ENCODE measurements at places on chromosomes 2 and 18. TPM values are rescaled to one million over a fixed set of nuclear protein-coding genes. Genes with fewer than 3 reads are reported as not detected.

- H3K4me1 ChIP-seq = no peaks in the 10 kb centered on the region
- H3K27me3 ChIP-seq = peaks cover 7% of the 10 kb centered on the region
- no peak overlapping the region for H3K4me3 ChIP-seq
- H3K27ac ChIP-seq = no peak overlapping the region
Measured at GRCh38 chr18:54509793-54510192, 81.3 kb upstream of the DYNAP start.

- no peaks in the 10 kb centered on the region for H3K27me3 ChIP-seq
- no peak overlapping the region for H3K4me3 ChIP-seq
- H3K27ac ChIP-seq = peak overlapping the region; percentile 14
- peaks cover 8% of the 10 kb centered on the region for H3K4me1 ChIP-seq
- no peak for DNase-seq
- peaks cover 16% of the 10 kb centered on the region for H3K36me3 ChIP-seq
Measured at GRCh38 chr2:223908304-223908998, 36.7 kb downstream of the WDFY1 start.

DNA sequence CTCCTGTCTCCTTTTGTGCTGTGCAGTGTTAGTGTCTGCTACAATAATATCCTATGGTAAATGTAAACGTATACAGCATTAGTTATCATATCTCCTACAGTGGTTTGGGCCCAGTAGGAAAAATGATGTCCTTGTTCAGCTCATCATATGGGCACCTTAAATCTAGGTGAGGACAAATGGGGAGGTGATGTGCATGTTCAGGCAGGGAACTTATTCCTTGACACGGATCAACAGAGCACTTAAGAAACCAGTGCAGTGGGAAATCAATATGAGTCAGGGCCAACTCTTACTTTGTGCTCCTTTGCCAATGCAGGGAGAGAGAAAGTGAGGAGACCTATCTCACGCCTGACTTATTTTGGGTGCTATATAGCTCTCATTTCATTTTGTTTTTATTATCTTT lies 76.4 kb downstream of the KLHL14 start:
- H3K27ac ChIP-seq = no peak overlapping the region
- no peaks in the 10 kb centered on the region for H3K36me3 ChIP-seq
- DNase-seq = no peak

- no peaks in the 10 kb centered on the region for H3K36me3 ChIP-seq
- no peak overlapping the region for H3K4me3 ChIP-seq
- DNase-seq = no peak
- H3K4me1 ChIP-seq = no peaks in the 10 kb centered on the region
- H3K27ac ChIP-seq = no peak overlapping the region
- H3K27me3 ChIP-seq = no peaks in the 10 kb centered on the region
Measured at GRCh38 chr2:180829836-180830235, 150.6 kb upstream of the UBE2E3 start.

DNA sequence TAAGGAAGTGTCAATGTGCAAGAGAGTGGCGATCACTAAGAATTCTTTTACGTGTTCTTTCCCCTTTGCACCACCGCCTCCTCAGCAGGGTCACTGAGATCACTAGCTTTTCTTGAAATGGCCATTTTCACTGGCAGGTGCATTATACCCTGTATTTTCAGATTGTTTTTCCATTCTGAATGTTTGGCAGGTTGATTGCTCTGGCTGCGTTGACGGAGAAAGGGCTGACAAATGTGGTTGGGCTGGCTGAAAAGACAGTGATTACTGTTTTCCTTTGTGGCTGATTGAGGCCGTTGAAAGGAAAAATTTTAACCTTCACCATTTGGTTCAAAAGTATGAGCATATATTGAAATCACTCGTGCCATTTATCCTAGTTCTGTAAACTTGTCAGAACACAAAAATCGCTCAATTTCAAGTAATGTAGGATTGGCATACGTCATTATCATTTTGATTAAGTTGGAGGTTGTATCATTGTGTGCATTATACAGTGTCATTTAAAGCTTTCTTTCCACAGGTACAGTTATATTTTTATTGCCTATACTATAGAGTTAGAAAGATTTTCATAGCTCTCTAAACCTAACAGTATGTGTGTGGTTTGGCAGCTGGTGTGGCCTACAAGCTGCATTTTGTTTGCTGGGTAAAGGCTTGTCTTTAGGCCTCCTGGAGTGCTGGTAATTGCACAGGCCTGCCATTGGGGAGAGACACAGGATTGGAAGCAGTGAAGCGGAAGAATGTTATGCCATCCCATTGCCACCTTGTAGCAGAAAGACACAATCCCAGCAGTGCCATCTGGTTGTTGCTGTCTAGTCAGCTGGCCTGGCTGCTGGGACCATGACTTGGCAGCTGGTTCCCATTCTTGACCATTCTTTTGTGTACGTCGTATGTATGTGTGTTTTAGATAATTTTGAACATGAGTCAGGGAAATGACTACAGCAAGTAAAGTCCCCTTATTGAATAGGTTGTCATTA lies 36.7 kb downstream of the DYNC1I2 start:
- no peaks in the 10 kb centered on the region for H3K4me1 ChIP-seq
- H3K27me3 ChIP-seq = no peaks in the 10 kb centered on the region
- H3K4me3 ChIP-seq = no peak overlapping the region

LINC00305 gene
- not detected for total RNA-seq

- no peak overlapping the region for H3K27ac ChIP-seq
- H3K4me3 ChIP-seq = no peak overlapping the region
- peaks cover 23% of the 10 kb centered on the region for H3K4me1 ChIP-seq
- no peak for DNase-seq
Measured at GRCh38 chr2:61520261-61520660, 17.9 kb downstream of the XPO1 start.

GRCh38 chr2:30447149-30448045 lies at the start of gene LCLAT1:
LCLAT1 (plus strand) TSS chr2:30447246; CDS start chr2:30525591, 78,345 bp downstream.
- peaks cover 10% of the 10 kb centered on the region for H3K36me3 ChIP-seq
- peak; percentile 90 for DNase-seq
- H3K4me3 ChIP-seq = peak within 1 kb of the TSS; percentile 92
- no peaks in the 10 kb centered on the region for H3K27me3 ChIP-seq
- H3K27ac ChIP-seq = peak within 1 kb of the TSS; percentile 92

RTKN gene
- 1.8 TPM for total RNA-seq

DNA sequence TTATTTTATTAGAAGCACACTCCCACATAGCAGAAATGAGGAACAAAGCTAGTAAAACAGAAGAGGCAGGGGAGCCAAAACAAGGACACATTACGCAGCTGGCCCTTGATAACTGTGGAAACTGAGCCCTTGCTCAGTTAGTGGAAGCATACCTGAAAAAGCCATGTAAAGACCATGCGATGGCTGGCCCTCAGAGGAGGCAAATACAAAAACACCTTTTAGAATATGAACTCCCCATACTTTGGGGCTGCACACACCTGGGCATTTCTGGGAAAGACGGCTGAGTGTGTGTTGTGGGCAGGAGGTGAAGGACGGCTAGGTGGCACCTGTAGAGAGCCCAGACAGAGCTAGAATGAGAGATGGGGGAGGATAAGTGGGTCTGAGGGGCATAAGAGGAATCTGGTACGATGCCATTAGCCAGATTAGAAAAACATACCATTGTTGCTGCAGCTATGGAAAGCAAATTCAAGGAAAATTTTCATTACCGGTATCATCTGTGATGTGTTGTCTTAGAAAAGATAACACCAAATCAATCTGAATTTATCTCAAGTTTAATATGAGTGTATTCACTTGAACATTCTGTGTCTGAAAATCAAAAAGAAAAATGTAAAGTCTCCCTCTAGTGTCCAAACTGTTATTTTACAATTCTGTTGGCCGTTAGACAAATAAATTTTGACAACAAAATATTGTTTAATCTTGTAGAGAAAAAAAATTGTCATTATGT lies 45.2 kb upstream of the SULT1C3 start:
- H3K4me3 ChIP-seq = no peak overlapping the region
- peaks cover 3% of the 10 kb centered on the region for H3K27me3 ChIP-seq
- DNase-seq = no peak
- no peaks in the 10 kb centered on the region for H3K36me3 ChIP-seq
- H3K27ac ChIP-seq = no peak overlapping the region

- peaks cover under 1% of the 10 kb centered on the region for H3K4me1 ChIP-seq
- H3K36me3 ChIP-seq = peaks cover 11% of the 10 kb centered on the region
- no peak for DNase-seq
- no peak overlapping the region for H3K27ac ChIP-seq
- H3K27me3 ChIP-seq = no peaks in the 10 kb centered on the region
- H3K4me3 ChIP-seq = no peak overlapping the region
Measured at GRCh38 chr2:167987026-167987425, 260.4 kb downstream of the STK39 start.

LDLRAD4 gene
- total RNA-seq = 40.3 TPM

GRCh38 chr2:274503-274902 lies 9.8 kb downstream of the ACP1 start:
- peaks cover 12% of the 10 kb centered on the region for H3K4me1 ChIP-seq
- DNase-seq = no peak
- H3K27ac ChIP-seq = no peak overlapping the region
- H3K27me3 ChIP-seq = no peaks in the 10 kb centered on the region
- no peak overlapping the region for H3K4me3 ChIP-seq
- peaks cover 13% of the 10 kb centered on the region for H3K36me3 ChIP-seq

DNA sequence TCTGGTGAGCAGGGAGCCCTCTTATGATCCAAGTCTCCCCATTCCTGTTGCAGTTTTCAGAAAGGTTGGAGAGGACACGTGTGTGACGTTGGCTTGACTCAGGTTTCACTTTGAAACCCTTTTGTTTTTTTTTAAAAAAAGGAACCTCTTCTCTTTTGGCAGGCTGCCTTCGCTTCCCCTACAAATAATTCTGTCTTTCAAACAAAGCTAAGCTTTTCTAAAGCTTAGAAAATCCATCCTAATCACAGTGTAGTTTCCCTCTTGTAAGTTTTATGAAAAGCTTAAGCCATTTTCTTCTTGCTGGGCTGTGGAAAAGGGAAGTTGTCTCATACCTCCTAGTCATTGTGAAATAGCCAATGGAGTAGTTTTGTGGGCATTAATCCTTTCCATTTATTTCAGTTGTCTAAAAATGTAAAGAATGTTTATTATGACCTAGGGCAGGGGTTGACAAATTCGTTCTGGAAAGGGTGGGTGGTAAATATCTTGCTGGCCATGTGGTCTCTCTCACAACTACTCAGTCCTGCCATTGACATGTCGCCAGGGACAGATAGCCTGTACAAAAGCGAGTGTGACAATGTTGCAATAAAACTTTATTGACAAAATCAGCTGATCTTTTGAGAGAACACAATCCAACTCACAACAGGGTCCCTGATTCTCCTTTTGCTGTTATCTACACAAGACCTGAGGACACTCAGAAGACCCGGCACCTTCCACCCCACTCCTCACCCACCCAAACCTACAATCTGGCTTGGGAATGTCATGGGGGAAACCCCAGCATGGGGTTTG lies 878.8 kb downstream of the RNF144A start:
- peaks cover 18% of the 10 kb centered on the region for H3K36me3 ChIP-seq
- DNase-seq = no peak
- H3K27ac ChIP-seq = peak overlapping the region; percentile 43
- H3K4me3 ChIP-seq = peak overlapping the region; percentile 60

DNA sequence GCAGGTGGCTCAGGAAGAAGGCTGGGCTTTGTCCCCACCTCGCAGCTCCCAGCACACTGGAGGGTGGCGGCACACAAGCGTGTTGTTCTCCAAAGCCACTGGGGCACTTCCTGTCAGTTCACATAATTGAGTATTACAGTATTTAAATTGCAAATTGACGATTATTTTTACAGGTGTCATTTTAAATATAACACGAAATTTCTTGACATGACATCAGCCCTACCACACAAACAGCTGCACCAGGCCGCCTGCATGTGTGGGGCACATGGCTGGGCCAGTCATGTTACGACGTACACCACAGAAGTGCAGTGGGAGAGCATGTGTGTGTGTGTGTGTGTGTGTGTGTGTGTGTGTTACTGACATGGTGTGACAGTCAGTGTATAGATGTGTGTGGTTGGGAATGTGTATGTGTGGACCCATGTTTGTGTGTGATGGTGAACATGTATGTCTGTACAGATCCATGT lies 155.6 kb downstream of the TTC32 start:
- H3K36me3 ChIP-seq = no peaks in the 10 kb centered on the region
- no peaks in the 10 kb centered on the region for H3K4me1 ChIP-seq
- peaks cover 4% of the 10 kb centered on the region for H3K27me3 ChIP-seq
- H3K27ac ChIP-seq = no peak overlapping the region

SKA1 gene
- total RNA-seq = 27.8 TPM

ZNF385B gene
- not detected for total RNA-seq

- H3K27me3 ChIP-seq = no peaks in the 10 kb centered on the region
- H3K4me1 ChIP-seq = no peaks in the 10 kb centered on the region
- H3K36me3 ChIP-seq = no peaks in the 10 kb centered on the region
- no peak overlapping the region for H3K27ac ChIP-seq
Measured at GRCh38 chr18:37724206-37724605, 158.6 kb upstream of the CELF4 start.

DNAJC10 gene
- total RNA-seq = 45.3 TPM

DNA sequence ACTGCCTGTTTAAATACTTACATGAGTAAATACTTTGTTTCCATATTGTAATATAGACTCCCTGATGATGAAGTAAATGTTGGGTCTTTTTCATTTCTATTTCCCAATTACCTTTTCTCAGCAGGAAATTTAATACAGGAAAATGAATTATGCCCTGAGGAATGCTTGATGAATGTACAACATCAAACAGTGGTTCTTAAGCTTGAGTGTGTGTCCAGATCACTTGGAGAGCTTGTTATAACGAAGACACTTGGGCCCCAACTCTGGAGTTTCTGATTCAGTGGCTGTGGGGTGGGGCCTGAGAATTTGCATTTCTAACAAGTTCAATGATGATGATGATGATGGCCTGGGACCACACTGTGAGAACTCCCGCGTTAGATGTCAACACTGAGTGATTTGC lies 7.1 kb upstream of the ME2 start:
- DNase-seq = no peak
- peaks cover 10% of the 10 kb centered on the region for H3K27me3 ChIP-seq
- no peak overlapping the region for H3K4me3 ChIP-seq
- no peak overlapping the region for H3K27ac ChIP-seq
- H3K4me1 ChIP-seq = no peaks in the 10 kb centered on the region
- H3K36me3 ChIP-seq = no peaks in the 10 kb centered on the region

- peak overlapping the region; percentile 46 for H3K4me3 ChIP-seq
- peaks cover 15% of the 10 kb centered on the region for H3K27me3 ChIP-seq
- H3K27ac ChIP-seq = no peak overlapping the region
Measured at GRCh38 chr2:105545730-105546627, 147.1 kb upstream of the FHL2 start.

- no peaks in the 10 kb centered on the region for H3K27me3 ChIP-seq
- no peak overlapping the region for H3K27ac ChIP-seq
- H3K36me3 ChIP-seq = no peaks in the 10 kb centered on the region
- no peak overlapping the region for H3K4me3 ChIP-seq
Measured at GRCh38 chr2:150732064-150732463, 244.6 kb upstream of the RND3 start.

DNA sequence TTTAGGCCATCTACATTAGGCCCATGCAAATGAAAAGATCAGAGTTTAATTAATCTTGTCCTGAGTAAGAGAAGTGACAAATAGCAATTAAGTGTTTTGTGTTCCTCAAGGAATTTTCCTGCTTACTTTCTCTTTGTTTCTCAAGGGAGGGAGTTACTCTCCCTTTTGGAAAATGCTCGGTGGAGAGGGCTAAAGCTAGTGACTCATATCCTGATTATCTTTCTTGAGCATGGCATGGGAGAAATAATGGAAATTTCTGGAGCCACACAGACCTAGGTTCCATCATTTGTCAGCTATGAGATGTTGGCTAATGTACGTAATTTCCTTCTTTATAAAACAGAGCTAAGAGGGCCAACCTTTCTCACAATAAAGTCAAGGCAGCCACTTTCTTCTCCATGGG lies 177.1 kb downstream of the ETAA1 start:
- no peaks in the 10 kb centered on the region for H3K27me3 ChIP-seq
- no peak overlapping the region for H3K27ac ChIP-seq
- H3K4me3 ChIP-seq = no peak overlapping the region
- no peaks in the 10 kb centered on the region for H3K4me1 ChIP-seq

C2orf72 gene
- 0.48 TPM for total RNA-seq

Data from activated naive CD8-positive, alpha-beta T cell treated with anti-CD3 and anti-CD28 coated beads, Interleukin-2, amount 10 ng/mL, durations not matched to agents 7 days and 5 days (primary cell).